Mucosa of gallbladder (tissue), 1 donor: ENCODE measurements at places on chromosomes 5 and 9. TPM values are rescaled to one million over a fixed set of nuclear protein-coding genes. Genes with fewer than 3 reads are reported as not detected.
A peak's percentile ranks its signal among the peaks of the same experiment; 100 is the strongest.

GRXCR2 gene
- not detected for total RNA-seq

FGD3 gene
- total RNA-seq = 8.2 TPM

ORM2 gene
- total RNA-seq = 2.8 TPM

NMUR2 gene
- total RNA-seq = 0.09 TPM

DNA sequence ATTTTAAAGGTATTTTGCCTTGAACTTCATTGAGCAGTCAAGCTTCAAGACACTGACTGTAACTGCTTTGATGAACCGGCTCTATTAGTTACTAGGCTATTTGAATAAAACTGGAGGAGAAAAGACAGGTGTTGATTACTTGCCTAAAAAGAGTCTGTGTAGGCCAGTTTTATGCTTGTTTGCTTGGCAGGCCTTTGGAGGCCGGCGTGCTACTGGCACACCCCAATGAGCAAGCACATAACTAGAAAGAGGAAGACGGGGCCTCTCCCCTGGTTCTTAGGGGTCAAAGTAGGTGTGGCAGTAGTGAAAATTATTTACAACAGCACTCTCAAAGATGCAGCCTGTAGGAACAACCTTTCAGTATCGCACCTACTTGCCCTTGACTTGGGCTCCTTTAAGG lies 2.1 kb upstream of the ZFR start:
- DNase-seq = no peak

GOLGA1 gene
- total RNA-seq = 23.3 TPM

BARX1 gene
- total RNA-seq = 2.9 TPM

- DNase-seq = no peak
These were observed 103.9 kb upstream of the NR5A1 start for GRCh38 chr9:124611106-124611505.

DNA sequence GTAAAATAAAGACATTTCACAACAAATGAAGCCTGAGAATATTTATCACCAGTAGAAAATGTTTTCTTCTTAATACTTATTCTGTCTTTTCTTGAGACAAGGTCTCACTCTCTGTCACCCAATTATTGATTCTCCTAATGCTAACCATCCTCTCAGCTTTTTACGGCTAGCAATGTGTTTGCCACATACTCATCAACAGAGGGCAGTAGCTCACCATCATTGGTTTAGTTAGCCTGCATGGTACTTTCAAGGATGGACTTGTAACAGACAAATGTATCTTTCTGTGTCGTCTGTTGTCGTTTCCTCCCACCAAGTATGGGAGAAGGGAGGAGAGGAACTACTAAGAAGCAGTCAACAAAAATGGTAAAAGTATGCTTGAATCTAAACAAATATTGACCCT lies 5.9 kb upstream of the ACO1 start:
- peak; percentile 41 for DNase-seq

DNA sequence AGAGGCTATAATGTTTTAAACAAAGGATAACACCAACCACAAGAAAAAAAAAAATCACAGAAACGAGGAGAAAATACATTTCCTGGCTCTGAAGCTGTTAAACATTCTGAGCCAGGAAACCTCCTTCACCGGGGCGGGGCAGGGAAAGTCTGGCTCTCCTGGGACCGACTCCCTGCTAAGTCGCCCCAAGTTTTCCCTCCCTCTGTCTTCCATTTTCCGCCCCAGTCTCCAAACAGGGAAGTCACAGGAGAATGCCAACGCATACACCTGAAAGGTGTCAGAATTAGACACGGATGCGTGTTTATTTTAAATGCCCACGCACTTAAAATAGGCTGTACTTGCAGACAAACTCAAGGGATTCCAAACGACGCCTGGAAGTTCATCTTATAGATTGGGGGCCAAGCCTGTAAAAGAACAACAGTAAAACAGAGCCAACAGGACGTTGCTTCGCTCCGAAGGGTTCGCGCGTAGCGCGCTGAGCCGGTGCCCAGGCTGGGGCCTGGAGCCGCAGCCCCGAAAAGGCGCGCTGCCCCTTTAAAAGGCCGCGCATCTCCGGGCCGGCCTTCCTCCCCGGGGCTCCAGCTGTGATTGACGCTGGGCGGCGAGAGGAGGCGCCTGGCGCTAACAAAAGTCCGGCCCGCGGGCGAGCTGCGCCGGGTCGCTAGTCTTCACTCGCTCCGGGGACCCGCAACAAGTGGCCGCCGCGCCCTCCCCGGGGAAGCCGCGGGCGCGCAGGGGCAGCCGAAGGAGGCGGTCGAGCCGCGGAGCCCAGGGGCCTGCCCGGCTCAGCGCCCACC lies at the start of gene FBXL7:
Gene FBXL7 (plus strand): TSS at position 653 of the 797 bp plus-strand sequence.
- DNase-seq = peak; percentile 61

DNA sequence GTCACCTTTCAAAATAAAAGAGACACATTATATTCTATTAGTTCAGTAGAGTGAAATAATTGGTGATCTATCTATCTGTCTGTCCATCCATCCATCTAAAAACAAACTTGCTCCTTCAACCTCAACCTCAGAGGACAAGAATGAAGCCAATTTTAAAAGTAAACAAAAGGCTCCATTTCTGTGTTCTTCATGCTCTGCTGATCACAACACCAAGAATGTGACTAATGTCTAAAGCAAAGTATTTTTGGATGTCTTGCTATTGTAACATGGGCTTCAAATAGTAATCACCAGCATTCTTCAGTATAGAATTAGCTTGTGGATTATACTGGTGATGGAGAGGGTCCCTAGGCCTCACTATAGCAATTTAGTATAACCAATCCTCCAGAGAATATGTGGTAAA lies 1304.4 kb downstream of the MAT2B start:
- DNase-seq = no peak

GRCh38 chr9:24487250-24487861 lies 58.3 kb downstream of the IZUMO3 start:
- no peak for DNase-seq

DNA sequence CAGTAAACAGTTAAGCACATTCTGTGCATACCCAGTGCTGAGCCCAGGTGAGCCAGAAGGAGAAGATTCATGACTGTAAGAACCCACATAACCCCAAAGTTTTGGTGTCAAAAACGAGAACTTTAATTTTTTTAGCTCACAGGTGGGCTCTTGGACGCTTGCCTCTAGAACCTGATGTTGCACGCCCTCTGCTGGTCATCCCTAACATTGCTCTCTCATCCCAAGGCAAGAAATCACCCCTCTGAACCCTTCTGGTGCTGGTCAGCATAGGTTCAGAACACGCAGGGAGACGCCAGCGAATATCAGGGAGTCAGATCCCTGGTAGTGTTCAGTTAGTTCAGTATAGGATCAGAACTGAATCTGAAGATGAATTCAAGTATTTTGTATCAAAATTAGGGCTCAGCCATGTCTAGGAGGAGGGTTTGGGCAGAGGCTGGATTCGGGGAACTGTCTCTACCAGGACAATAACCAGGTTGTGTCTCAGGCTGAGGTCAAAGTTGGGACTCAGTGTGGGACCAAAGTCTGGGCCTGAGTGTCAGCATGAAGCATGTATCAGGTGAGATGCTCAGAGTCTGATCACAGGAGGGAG lies 4.1 kb upstream of the DNAJB5 start:
- DNase-seq = peak; percentile 50

OLFML2A gene
- total RNA-seq = 12.7 TPM

GRCh38 chr9:127731938-127732337 lies 3.2 kb downstream of the TOR2A start:
- DNase-seq = peak; percentile 43

IL11RA gene
- 37.0 TPM for total RNA-seq

SPATA24 gene
- 7.3 TPM for total RNA-seq

DNA sequence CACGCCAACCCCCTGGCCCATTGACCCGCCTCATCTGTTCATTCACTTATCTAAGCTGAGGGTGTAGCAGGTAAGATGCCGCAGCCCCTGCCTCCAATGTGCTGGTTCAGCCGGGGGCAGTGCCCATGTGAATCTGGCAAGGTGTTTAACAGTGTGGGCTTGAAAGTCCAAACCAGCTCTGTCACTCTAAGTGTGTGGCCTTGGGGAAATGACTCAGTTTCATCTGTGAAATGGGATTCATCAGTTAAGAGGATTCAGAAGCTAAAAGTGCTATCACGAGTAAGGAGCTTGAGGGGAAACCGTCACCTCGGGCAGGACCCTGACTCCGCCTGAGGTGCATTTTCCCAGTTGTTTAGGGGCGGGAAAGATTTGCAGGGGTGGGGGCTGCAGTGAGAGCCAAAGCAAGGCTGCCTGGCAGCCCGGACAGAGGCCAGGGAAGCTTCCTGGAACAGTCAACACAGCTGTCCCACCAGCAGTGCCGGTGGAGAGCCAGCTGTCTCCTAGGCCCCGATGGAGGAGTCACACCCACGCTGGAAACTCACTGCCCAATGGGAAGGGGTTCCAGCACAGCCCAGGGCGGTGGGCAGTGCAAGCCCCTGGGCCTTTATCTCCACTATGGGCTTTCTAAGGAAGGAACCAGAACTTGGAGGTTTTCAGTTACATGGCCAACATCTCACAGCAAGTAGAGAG lies 9.7 kb upstream of the URM1 start:
- DNase-seq = no peak
